ENCODE measurements at places on chromosomes 7 and 10.

GRCh38 chr7:121395494-121395960 lies 581 bp downstream of the FAM3C start:
- peak; percentile 13 for DNase-seq

DNA sequence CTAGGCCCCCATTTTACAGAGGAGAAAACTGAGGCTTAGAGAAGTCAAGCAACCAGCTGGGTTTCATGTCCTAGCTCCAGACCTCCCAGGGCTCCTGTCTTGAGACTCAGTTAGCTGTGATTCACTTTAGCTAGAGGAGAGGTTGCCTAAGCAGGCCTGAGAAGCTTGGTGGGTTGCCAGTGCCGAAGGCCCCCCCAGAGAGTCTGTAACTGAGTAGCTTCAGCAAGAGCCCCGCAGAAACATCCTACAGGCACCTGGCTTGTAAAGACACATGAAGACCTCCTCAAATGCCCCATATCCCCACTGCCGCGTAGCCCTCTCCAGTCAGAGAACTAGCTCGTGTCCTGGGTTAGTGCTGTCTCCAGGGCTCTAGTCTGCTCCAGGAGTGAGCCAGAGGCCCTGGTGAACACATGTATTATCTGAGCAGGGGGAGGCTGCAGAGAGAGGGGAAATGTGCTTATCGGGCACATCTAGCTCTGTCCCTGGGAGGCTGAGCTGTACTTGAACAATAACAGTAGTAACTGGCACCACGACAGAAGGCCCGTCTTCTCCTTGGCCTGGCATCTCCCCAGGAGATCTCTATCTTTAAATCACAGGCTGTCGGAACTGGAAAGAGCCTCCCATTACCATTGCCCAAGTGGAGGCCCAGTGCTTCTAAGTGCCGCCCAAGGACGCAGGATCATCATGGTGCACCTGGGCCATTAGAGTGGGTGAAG lies 28.9 kb downstream of the UNC5B start:
- no peak for DNase-seq

DNA sequence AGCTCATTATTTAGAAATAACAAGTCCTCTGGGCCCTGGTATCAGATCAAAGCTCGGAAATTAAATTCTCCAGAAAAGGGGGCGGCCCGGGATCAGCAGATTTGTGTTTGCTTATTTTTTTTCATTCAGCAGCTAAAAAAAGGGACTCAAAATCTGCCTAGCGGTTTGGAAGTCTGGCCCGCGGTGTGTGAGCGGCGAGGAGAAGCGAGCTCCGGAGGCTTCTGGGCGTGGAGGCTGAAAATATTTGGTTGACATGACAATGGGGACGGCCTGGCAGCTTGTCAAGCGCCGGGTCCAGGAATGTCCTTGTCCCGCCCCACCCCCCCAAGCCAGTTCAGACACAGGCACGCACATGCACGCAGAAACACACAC lies 43.4 kb downstream of the FOXL3 start:
- no peak for DNase-seq

DNA sequence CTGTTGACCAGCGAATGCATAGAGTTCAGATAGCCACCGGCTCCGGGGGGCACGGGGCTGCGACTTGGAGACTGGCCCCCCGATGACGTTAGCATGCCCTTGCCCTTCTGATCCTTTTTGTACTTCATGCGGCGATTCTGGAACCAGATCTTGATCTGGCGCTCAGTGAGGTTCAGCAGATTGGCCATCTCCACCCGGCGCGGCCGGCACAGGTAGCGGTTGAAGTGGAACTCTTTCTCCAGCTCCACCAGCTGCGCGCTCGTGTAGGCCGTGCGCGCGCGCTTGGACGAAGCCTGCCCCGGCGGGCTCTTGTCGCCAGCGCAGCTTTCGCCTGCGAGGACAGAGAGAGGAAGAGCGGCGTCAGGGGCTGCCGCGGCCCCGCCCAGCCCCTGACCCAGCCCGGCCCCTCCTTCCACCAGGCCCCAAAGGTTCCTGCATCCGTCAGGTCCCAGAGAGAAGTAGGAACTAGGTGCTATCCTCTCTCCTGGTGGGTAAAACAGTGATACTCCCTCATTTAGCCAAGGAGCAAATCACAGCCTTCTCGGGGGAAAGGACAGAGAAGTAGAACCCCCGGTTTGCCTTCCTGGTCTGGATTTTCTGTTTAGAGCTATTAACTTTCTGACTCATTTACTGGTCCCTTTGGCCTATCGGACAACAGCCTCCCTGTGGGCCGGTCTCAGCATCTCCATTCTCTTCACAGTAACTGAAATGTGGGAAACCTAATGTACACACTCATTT lies 6.1 kb upstream of the HOXA2 start:
- DNase-seq: no peak

- no peak for DNase-seq
Measured at GRCh38 chr10:124878457-124878739, 63.5 kb upstream of the ZRANB1 start.

- no peak for DNase-seq
Measured at GRCh38 chr10:104824380-104825006, 183.4 kb downstream of the SORCS3 start.

- DNase-seq: no peak
Measured at GRCh38 chr10:11910102-11910501, 86.9 kb downstream of the PROSER2 start.

DNA sequence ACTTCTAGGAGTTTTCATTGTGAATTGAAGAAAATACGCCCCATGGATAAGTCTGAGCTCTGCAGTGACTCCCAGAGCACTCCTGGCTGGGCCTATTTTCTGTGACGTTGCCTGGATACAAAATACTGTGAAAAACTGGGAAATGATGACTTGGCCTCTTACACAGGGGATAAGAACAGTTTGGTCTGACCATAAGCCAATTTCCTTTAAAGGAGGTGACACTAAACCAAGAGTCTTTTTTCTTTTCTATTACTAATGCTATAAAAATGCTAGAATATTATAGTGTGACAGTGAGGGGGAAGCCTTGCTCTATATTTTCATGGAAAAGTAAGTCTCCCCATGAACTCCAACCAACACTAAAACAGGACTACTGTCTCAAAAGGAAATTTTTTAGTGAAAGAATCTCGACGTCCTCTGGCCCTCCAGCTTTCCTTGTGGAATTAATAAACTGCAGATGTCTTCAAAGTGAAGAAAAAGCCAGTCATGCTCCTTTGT lies 45.5 kb downstream of the MYOF start:
- DNase-seq: no peak

DNA sequence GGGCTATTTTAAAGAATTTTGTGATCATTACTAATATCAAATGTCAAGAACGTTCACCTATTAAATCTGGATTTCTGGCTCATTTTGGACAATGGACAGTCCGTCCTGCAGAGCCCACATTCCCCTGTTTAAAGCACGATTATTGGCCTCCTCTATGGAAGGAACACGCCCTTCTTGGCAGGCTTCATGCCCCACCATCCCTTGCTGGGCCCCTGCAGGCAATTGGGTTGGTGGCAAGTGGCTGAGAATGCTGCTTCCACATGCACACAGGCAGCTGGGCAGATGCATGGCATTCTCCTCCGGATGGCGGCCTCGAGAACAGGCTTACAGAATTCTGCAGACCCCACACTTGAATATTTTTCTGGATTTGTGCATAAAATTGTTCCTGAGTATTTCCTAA lies 305.8 kb upstream of the MKI67 start:
- DNase-seq: no peak

DNA sequence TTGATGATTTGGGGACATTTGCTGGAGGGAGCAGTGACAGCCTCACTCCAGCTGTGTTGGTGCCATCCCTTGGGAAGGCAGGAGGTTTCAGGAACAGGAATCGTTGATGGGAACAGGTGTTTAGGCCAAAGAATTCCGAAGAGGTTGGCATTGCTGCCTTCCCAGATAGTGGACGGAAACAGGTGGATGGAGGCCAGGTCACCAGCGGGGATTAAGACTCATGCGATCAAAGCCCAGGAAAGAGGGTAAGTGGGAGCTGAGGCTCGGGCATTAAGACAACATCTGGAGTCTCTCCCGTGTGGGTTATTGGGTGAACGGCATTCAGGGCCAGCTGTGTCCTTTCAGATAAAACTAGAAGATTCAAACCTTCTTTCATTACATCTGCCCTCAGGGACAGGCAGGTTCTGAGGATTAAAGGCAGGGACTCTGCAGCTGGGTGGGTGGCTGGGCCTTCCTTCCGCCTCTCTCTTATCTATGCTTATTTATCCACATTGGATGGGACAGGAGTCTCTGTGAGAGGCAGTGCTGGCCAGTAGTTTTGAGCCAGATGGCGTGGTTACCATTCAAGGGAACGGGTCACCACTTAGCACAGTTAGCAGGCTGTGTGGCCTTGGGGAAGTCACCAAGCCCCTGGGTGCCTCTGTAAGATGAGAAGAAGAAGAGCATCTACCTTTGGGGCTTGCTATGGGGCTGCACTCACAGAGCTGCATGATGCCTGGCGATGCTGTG lies 67.6 kb downstream of the INSIG1 start:
- DNase-seq: no peak

DNA sequence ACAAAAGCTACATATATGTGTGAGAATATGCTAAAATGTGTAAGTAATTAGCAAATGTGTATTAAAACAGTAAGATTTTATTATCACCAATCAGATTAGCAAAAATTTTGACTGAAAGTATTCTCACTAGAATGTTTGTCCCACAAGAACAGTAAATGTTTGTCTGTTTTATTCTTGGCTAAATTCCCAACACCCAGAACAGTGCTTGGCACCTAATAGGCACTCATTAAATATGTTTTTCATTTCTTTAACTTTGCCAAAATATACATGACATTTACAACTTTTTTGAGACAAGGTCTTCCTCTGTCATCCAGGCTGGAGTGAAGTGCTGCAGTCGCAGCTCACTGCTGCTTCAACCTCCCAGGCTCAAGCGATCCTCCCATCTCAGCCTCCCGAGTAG lies 143.6 kb downstream of the EBF3 start:
- no peak for DNase-seq

GRCh38 chr7:102211590-102212550 lies 74.8 kb upstream of the SH2B2 start:
- no peak for DNase-seq

DNA sequence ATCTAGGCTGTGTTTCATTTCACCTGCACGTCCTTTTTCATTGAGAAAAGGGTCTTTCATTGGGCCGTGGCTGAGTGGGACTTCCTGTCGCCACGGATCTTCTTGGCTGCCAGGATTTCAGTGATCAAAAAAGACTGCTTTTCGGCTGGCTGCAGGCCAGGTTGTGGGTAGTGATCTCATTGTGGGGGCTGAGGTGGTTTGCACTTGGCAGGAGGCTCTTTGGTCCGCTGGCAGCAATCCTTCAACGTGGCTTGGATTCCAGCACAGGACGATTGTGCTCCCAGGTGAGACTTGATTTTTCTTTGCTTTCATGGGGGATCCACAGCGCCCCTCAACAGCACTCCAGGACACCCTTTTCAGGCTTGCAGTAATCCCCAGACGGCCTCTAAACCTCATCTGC lies 29.0 kb upstream of the ZNF273 start:
- DNase-seq: no peak

DNA sequence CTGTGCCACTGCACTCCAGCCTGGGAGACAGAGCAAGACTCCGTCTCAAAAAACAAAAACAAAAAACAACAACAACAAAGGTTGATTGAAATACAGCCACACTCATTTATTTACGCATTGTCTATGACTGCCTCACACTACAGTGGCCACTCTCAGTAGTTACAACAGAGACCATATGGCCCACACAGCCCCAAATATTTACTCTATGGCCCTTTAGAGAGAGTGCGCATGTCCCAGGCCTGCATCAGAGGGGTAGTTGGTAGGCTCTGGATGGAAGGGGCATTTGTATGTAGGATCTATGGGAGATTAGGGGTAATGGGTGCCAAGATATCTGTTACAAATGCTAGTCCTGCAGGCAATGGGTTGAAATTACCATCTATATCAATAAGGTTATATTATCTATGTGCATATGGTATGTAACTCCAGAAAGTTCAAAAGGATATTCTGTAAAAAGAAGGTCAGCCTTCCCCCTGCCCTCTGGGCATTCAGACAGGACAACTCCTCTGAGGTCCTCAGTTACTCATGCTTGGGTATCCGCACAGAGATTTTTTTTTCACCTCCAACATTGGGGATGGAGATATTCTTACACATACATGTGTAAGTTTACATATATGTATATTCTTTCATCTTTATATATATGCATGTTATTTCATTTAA lies 56.3 kb downstream of the DENND2A start:
- DNase-seq: no peak

- no peak for DNase-seq
Measured at GRCh38 chr7:143256932-143257331, 6.3 kb upstream of the GSTK1 start.

DNA sequence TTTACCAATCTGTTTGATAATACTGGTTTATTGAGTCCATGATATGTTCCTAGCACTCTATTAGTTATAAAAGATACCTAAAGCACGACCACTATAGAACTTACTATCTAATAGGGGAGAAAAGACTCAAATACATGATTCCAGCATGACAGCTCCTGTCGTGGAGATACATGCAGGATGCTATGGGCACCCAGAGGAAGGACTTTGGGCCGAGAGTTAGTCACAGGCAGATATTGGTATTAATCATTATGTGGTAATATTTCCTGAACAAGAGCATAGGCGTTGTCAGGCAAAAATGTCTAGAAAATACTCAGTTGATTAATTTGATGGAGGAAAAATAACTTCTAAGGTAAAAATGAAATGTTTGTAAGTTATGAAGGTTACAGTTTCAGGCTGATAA lies 31.8 kb downstream of the CNNM2 start:
- DNase-seq: no peak

DNA sequence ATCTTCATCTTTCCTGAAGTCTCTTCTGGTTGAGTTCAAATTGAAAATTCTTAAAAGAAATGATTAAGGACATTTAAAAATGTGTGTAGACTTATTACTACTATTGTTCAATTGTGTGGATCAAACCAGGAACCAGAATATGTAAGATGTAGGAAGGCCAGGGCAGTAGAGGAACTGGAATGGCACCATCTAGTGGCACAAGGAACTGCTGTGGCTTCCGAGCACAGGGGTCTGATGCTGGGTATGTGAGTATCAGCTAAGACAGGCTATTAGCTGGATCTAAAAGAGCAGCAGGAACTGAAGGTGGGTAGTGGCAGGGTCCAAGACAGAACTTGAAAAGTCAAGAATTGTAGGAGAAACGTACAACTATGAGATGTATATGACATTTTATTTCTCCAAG lies 247.3 kb downstream of the SEMA3A start:
- DNase-seq: no peak

DNA sequence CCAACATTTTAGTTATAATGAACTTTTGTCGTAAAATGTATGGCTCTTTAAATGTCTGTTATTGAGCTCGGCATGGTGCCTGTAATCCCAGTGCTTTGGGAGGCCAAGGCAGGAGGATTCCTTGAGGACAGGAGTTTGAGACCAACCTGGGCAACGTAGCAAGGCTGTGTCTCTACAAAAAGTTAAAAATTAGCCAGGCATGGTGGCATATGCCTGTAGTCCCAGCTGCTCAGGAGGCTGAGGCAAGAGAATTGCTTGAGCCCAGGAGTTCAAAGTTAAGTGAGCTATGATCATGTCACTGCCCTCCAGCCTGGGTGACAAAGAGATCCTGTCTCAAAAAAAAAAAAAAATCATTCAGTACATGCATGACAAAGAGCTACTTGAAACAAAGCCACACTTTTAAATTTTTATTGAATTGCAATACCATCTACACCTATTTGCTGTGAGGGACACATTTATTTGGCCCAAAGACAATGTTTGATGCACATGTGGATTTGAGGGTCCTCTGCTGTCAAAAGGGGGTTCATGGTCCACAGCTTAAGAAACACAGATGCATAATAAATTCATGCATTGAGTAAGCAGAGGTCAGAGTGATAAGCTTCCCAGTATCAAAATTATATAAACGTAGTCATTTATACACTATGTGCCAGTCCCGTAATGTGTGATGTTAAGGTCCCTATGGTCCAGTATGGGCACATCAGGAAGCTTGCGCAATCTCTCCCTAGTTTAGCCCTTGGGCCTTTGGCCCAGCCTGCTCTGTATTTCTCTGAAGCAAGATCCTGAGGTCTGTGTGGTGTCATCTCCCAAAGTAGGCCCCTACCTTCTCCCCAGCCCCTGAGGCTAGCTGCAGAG lies 4.4 kb upstream of the MALSU1 start:
- DNase-seq: no peak

All from stimulated activated CD8-positive, alpha-beta memory T cell treated with anti-CD3 and anti-CD28 coated beads, Interleukin-7, amount 100 ng/mL, for 1 hour (primary cell).